ENCODE measurements at places on chromosomes 3 and 15. TPM values are rescaled to one million over a fixed set of nuclear protein-coding genes. Genes with fewer than 3 reads are reported as not detected.

DNA sequence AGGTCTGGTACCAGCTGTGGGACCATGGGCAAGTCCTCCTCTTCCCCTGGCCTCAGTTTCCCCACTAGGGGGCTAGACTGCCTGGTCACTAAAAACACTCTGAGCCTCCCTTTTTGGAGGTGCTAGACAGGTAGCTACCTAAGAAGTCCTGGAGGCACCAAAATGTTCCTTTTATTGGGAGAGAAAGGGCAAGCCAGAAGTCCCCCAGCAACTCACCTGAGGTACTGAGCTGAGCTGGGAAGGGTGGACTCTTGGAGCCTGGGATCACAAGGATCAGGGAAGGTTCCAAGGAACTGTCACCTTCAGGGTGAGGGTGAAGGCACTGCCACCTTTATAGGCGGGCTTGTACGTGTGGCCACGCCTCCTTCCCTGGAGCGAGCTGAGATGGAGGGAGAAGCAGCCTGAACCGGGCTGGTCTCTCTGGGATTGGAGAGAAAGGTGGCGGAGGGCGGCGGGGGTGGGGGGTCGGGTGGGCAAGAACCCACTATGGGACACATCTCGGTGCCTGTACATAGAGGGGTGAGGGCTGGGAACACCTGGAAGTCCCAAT is at the start of gene CYP1A1:
CYP1A1 (minus strand) TSS at position 304 of the 550 bp plus-strand sequence. CDS start 2,431 bp downstream, outside the sequence.
- peak; percentile 73 for DNase-seq
- peak within 1 kb of the TSS; percentile 45 for H3K4me3 ChIP-seq
- no peak within 1 kb of the TSS for H3K27ac ChIP-seq
- H3K27me3 ChIP-seq, result no peaks in the 10 kb centered on the region
- peaks cover 5% of the 10 kb centered on the region for H3K4me1 ChIP-seq
- no peaks in the 10 kb centered on the region for H3K36me3 ChIP-seq

DNA sequence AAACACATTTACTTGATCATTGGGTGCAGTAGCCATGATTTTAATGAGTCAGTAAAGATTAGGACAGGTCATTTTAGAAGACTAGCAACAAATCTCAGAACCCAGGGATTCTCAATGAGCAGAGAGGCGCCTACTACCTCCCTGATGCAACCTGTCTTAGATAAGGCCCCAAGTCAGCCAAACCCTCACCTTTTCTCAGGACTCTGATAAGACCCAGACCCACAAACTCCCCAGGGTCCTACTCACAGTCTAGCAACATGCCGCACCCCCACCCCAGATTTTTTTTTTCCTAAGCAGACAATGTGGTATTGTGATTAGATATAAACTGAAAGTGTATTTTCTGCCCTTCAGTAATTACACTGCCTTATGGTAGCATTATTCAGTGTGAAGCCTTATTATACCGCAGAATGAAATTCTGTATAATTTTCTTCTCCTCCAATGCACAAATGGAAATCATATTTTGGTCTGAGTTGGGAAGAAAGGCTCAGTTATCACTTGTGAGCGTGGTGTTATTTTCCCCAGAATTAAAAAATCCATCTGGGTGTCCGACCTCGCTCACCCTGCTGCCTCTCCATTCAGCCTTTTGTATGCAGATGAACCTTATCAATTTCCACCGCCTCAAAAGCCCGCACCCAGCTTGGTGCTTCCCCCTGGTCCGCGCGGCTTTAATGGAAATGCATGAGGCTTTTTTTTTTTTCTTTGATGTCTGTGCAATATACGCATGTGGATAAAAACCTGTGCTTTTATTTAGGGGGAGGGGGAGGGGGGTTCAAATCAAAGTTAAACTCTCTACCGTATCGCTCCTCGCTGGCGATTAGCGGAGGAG is 122.0 kb upstream of the SOX14 start:
- H3K4me3 ChIP-seq, result no peak overlapping the region
- no peak overlapping the region for H3K27ac ChIP-seq
- no peaks in the 10 kb centered on the region for H3K36me3 ChIP-seq
- DNase-seq, result no peak
- H3K4me1 ChIP-seq, result no peaks in the 10 kb centered on the region

GRCh38 chr3:197753263-197753662 is 3.6 kb downstream of the FYTTD1 start:
- no peaks in the 10 kb centered on the region for H3K27me3 ChIP-seq
- no peak for DNase-seq
- no peaks in the 10 kb centered on the region for H3K4me1 ChIP-seq
- H3K4me3 ChIP-seq, result no peak overlapping the region
- H3K27ac ChIP-seq, result no peak overlapping the region

The RFT1 gene
- 20.4 TPM for total RNA-seq

DNA sequence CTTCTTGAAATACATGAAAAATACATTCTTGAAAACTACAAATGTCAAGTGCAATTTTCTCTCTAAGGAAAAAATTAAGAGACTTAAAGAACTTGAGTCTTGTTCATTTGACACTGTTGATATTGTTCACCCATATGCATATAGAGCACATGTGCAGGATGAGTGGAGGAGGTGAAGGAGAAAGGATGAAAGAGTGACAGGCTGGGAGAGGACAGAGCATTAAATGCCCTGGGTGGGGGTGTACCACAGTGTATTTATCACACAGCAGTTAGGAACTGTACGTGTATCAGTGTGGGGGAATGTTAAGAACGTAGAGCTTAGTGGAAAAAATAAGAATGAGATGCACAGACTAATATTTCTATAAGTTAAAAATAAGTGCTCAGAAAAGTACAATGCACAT is 45.7 kb downstream of the CTDSPL start:
- H3K4me3 ChIP-seq, result no peak overlapping the region
- no peaks in the 10 kb centered on the region for H3K36me3 ChIP-seq
- no peak overlapping the region for H3K27ac ChIP-seq
- no peaks in the 10 kb centered on the region for H3K4me1 ChIP-seq
- DNase-seq, result no peak
- H3K27me3 ChIP-seq, result no peaks in the 10 kb centered on the region

DNA sequence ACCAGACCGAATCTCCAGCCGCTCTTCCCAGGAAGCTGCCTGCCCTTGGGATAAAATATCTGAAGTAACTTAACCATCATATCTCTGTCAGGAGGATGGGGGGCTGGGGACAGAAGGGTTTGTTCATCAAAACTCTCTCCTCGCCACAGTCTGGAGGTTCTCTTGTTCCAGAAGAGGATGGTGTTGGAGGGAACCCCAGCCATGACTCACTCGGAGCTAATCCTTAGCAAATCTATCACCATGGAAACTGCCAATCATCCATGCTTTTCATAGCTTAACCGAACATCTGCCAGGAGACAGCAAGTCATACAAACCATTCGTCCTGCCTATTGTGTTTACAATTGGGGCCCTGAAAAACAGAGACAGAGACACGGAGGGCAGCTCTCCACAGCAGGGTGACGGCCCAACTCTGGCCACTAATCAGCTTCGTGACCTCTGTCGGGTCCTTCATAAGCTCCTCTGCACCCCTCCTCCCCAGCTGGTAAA is 73.8 kb upstream of the HEG1 start:
- no peak overlapping the region for H3K4me3 ChIP-seq
- H3K4me1 ChIP-seq, result no peaks in the 10 kb centered on the region
- H3K36me3 ChIP-seq, result no peaks in the 10 kb centered on the region

GRCh38 chr3:72888546-72889309 is 882 bp downstream of the GXYLT2 start:
- no peaks in the 10 kb centered on the region for H3K36me3 ChIP-seq
- H3K4me1 ChIP-seq, result no peaks in the 10 kb centered on the region
- DNase-seq, result no peak
- H3K27ac ChIP-seq, result no peak overlapping the region
- peak overlapping the region; percentile 28 for H3K4me3 ChIP-seq

GRCh38 chr15:81255958-81256320 is 59.3 kb downstream of the IL16 start:
- no peak for DNase-seq
- no peak overlapping the region for H3K4me3 ChIP-seq
- no peaks in the 10 kb centered on the region for H3K27me3 ChIP-seq
- no peaks in the 10 kb centered on the region for H3K4me1 ChIP-seq
- H3K27ac ChIP-seq, result no peak overlapping the region

- peaks cover 3% of the 10 kb centered on the region for H3K4me1 ChIP-seq
- H3K27ac ChIP-seq, result no peak overlapping the region
- H3K27me3 ChIP-seq, result no peaks in the 10 kb centered on the region
Observed at GRCh38 chr3:23219117-23219516, 16.0 kb downstream of the UBE2E2 start.

The ST8SIA2 gene
- not detected for total RNA-seq

DNA sequence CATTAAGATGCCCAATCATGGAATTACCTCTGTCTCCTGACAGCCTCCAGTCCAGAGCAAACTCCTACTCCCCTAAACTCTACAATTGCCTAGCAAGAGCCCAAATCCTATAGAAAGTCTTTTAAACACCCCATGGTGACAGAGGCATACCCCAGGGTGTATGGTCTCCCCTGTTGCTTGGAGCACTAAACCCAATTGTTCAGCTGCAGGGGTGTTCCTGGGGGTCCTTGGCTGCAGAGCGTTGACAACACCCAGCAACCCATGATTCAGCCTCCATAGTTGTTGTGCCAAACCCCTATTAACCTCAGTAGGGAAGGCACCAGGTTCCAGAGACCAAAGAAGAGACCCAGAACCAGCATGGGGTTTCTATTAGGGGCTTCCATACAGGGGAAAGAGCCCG is 41.8 kb upstream of the NEDD4 start:
- DNase-seq, result no peak
- H3K4me3 ChIP-seq, result no peak overlapping the region
- no peaks in the 10 kb centered on the region for H3K36me3 ChIP-seq

- no peaks in the 10 kb centered on the region for H3K4me1 ChIP-seq
- no peaks in the 10 kb centered on the region for H3K27me3 ChIP-seq
- no peak overlapping the region for H3K27ac ChIP-seq
- no peak overlapping the region for H3K4me3 ChIP-seq
- H3K36me3 ChIP-seq, result no peaks in the 10 kb centered on the region
Observed at GRCh38 chr3:103127737-103128136, 692.9 kb downstream of the ZPLD1 start.

- H3K4me1 ChIP-seq, result no peaks in the 10 kb centered on the region
- DNase-seq, result no peak
- no peak overlapping the region for H3K27ac ChIP-seq
- no peaks in the 10 kb centered on the region for H3K36me3 ChIP-seq
Observed at GRCh38 chr3:34238407-34238806, 440.0 kb downstream of the PDCD6IP start.

GRCh38 chr3:173690542-173691180 is 293.1 kb downstream of the NLGN1 start:
- H3K27ac ChIP-seq, result no peak overlapping the region
- DNase-seq, result no peak
- H3K4me3 ChIP-seq, result no peak overlapping the region
- H3K27me3 ChIP-seq, result no peaks in the 10 kb centered on the region
- H3K4me1 ChIP-seq, result no peaks in the 10 kb centered on the region
- H3K36me3 ChIP-seq, result no peaks in the 10 kb centered on the region

The GOLGA8Q gene
- 0.69 TPM for total RNA-seq

GRCh38 chr3:43104039-43104438 is 1.8 kb downstream of the POMGNT2 start:
- no peak overlapping the region for H3K4me3 ChIP-seq
- H3K36me3 ChIP-seq, result no peaks in the 10 kb centered on the region
- H3K4me1 ChIP-seq, result peaks cover 9% of the 10 kb centered on the region
- no peaks in the 10 kb centered on the region for H3K27me3 ChIP-seq

- H3K4me1 ChIP-seq, result no peaks in the 10 kb centered on the region
- H3K27me3 ChIP-seq, result no peaks in the 10 kb centered on the region
- no peak overlapping the region for H3K27ac ChIP-seq
- no peak overlapping the region for H3K4me3 ChIP-seq
- peaks cover 12% of the 10 kb centered on the region for H3K36me3 ChIP-seq
- no peak for DNase-seq
Observed at GRCh38 chr15:42421376-42421775, 62.1 kb downstream of the CAPN3 start.

- H3K36me3 ChIP-seq, result no peaks in the 10 kb centered on the region
- H3K4me1 ChIP-seq, result no peaks in the 10 kb centered on the region
- no peak overlapping the region for H3K4me3 ChIP-seq
Observed at GRCh38 chr3:15876669-15877068, 78.9 kb upstream of the ANKRD28 start.

All from pancreas (tissue), 10 donors.